NCI-H446 treated with DMSO at 0.1 percent for 48 hours (cell line): ENCODE measurements at places on chromosomes 5 and 9.

DNA sequence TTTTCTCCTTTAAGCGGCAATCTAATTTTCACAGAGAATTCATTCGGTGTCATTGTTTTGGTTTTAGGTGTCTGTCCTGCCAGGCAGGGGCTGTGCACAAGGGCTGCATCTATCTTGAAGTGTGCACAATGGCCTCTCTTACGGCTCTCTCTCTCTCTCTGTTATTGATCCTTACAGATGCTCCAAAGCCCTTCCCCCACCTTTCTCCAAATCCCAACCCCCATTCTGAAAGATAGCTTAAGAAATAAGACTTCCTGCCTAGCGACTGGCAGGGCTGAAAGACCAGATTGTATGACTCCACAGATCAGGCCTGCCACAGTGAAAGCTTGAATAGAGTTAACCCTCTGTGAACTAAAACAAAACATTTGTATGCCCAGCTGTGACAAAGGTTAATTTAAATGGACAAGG, 86.5 kb upstream of the NR5A1 start:
- no peak for DNase-seq

- no peak for DNase-seq
Measured at GRCh38 chr5:60355181-60355580, 344.8 kb downstream of the DEPDC1B start.

DNA sequence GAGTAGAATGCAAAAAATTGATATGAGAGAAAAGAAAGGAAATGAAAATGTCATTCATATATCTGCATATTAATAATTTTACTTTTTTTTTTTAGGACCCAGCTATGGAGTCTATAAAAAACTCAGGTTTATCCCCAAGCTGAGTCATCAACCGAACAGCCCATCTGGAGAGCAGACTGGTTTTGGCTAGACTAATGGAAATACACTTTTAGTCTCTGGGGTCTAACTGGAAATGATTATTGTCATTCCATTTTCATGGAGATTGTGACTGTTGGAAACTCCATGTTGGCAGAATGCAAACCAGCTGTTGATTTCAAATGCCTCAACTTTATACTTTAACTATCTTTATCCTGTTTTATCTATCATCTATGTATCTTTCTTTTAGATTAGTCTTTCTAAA, 28.7 kb downstream of the ANXA1 start:
- DNase-seq: peak; percentile 12

DNA sequence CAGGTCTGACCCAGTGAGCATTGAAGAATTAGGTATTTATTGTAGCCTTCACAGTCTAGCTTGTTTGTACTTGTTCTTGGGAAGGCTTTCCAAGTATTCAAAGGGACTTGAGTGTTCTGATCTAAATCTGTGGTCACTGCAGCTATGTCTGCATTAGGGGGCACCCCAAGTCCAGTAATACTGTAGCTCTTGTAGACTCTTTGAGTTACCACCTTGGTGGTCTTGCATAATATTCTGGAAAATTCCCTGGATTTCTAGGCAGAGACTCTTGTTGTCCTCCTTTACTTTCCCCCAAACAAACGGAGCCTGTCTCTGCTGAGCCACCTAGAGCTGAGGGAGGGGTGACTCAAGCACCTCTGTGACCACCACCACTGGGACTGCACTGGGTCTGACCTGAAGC, 149.5 kb upstream of the DHFR start:
- DNase-seq: no peak

DNA sequence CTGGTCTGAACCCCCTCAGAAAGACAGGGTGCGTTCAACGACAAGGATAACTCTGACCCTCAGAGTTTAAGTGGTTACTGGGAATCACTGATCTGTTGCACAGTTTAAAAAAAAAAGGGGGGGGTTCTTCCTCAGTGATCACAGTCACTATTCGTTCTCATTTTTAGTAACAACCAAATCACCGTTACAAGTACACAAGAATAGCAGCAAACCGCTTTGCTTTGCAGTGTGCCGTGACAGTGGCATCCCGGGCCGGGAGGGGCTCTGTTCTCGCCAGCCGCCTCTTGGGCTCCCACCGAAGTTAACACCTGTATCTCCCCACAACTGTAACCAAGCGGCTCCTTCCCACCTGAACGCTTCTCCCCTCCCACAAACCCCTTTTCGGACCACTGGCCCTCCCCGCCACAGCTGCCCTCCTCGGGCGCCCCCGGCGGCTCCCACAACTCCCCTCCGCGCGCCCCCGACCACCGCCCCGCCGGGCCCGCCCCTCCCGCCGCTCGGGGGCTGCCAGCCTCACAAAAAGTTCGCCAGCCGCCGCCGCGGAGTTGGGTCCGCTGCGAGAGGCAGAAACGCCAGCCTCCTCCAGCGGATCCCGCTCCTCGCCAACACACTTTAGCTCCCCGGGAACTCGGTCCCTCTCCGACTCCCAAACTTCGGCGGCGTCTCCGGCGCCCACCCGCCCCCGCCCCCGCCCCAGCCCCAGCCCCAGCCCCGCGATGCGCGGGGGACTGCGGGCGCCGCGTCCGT, 1.2 kb downstream of the SSBP2 start:
- DNase-seq: no peak

GRCh38 chr9:134632329-134632728, 9.3 kb upstream of the COL5A1 start:
- no peak for DNase-seq

DNA sequence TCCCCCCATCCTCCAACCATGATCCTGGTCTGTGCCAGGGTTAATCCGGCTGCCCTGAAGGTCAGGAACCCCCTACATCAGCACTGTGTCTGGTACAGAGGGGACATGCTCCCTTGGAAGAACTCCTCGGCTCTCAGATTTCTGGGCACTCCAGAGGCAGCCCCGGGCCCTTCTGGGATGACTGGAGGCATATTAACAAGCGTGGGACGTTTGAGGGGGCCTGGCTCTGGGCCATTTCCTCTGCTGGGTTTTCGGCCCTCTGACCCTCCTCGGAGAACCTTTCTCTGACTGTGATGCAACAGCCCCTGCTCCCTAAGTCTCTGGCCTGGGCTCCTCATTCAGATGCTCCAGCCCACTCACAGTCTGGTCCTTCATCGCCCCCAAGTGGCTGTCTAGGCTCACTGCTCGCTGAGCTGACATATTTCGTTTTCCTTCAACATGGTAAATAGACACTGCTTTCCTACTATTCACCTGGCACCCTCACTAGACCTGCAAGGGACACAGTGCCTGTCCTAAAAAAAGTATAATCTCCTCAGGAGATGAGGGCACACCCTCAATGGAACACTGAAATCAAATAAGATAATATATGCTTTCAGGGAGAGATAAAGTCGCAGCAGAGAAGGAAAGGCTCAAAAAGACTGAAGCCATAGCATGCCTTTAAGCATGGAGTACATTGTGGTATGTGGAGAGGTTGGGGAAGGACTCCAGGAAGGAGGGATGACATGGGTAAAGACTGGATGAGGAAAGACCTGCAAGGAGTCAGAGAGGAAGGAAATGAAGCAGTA, 404.7 kb upstream of the TRPC7 start:
- no peak for DNase-seq

- no peak for DNase-seq
Measured at GRCh38 chr9:76512826-76513225, 53.8 kb downstream of the GCNT1 start.

- DNase-seq: no peak
Measured at GRCh38 chr5:2810644-2811043, 59.2 kb upstream of the IRX2 start.

GRCh38 chr9:79461712-79462111, 110.1 kb upstream of the TLE4 start:
- DNase-seq: no peak

- DNase-seq: no peak
Measured at GRCh38 chr5:54276048-54276447, 34.3 kb downstream of the ARL15 start.

GRCh38 chr9:131236161-131236560, 40.1 kb downstream of the FAM78A start:
- no peak for DNase-seq

DNA sequence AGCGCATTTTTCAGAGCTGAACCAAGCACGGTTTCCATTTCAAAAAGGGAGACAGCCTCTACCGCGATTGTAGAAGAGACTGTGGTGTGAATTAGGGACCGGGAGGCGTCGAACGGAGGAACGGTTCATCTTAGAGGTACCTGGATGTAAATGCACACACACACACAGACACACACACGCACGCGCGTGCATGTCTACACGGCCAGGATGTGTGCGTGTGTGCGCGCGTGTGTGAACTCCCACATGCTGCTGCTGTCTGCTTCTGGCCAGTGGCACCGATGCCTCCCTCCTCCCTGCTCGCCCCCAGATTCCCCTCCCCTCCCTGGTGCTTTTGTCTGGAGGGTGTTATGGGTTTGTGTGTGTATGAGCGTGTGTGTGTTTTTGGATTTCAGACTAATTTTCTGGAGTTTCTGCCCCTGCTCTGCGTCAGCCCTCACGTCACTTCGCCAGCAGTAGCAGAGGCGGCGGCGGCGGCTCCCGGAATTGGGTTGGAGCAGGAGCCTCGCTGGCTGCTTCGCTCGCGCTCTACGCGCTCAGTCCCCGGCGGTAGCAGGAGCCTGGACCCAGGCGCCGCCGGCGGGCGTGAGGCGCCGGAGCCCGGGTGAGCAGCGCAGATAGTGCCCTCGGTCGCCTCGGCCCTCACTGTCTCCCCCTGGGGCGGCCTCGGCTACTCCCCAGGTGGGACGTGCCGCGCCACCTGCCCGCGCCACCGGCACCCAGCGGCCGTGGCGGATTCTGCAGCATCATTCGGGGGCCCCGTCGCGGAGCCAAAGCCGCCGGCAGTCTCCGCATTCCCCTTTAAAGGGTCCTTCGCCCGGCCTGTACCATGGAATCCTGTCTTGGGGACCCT, at the start of gene NTRK2:
Gene NTRK2 (plus strand): TSS at position 442 of the 850 bp plus-strand sequence. CDS start 1,020 bp downstream, outside the sequence.
- no peak for DNase-seq

GRCh38 chr9:102550886-102551285, 444.2 kb upstream of the CYLC2 start:
- DNase-seq: no peak

GRCh38 chr9:18441261-18441660, 32.7 kb upstream of the ADAMTSL1 start:
- no peak for DNase-seq

DNA sequence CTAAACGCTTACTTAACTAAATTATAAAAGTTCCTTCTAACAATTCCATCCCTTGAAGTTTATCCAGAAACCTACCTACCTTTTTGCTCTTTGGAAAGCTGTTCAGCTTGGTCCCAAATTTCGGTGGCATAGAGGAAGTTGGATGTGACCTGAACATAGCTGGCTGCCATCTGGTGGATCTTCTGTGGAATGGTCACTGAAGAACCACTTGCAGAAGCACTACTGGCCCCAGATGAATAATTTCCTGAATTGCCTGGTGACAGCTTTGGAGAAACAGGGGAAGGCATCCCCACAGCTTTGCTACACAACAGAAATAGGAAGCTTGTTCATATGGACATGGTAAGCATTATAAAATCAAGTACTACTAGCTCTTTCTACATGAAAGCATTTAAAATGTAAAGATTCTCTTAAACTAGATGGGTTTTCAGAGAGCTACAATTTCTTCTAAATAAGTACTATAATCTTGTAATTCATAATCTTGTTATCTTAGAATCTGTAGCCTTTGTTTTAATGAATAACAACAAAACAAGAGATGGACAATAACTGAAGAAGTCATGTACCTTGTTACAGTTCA, 9.9 kb downstream of the LEAP2 start:
- DNase-seq: peak; percentile 15

DNA sequence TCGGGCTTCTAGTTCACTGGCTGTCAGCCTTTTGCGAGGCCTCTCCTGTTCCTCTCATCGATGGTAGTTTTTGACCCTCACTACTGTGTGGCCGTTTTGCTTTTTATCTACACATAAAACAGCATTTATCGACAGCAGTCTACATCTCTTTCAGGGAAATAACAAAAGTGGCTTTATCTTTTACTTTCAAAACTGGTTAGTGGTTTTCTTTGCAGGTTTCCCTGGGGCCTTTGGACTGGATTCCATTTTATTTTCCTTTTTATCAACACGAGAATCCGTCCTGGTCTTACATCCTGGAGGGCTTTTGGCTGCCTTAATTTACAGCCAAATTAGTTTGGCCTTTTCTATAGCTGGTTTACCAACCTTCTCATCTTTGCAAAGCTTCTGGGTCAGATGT, 793 bp upstream of the PKD2L2 start:
- DNase-seq: no peak

GRCh38 chr5:7478459-7478858, 82.5 kb downstream of the ADCY2 start:
- DNase-seq: no peak

GRCh38 chr5:135040034-135040332, 6.0 kb upstream of the PITX1 start:
- DNase-seq: no peak
